ENCODE measurements at places on chromosomes 2 and 18. TPM values are rescaled to one million over a fixed set of nuclear protein-coding genes. Genes with fewer than 3 reads are reported as not detected.

Gene ERICH2
- 22.4 TPM for total RNA-seq

Gene GTF2A1L
- total RNA-seq, result not detected

Gene DLX1
- total RNA-seq, result 0.81 TPM

Gene SDC1
- total RNA-seq, result 214 TPM

Gene AKAIN1
- not detected for total RNA-seq

Gene GATA6
- 14.0 TPM for total RNA-seq

Gene VSNL1
- total RNA-seq, result 1.3 TPM

Gene TNP1
- total RNA-seq, result not detected

Gene PIEZO2
- total RNA-seq, result 0.49 TPM

Gene CIB4
- total RNA-seq, result not detected

Gene SOCS6
- total RNA-seq, result 16.9 TPM

Gene RPL31
- 1,732 TPM for total RNA-seq
